Activated naive CD4-positive, alpha-beta T cell treated with Interleukin-2 at 50 U/mL for 16 hours (primary cell): ENCODE measurements at places on chromosomes 5 and 9.
A peak's percentile ranks its signal among the peaks of the same experiment; 100 is the strongest.

DNA sequence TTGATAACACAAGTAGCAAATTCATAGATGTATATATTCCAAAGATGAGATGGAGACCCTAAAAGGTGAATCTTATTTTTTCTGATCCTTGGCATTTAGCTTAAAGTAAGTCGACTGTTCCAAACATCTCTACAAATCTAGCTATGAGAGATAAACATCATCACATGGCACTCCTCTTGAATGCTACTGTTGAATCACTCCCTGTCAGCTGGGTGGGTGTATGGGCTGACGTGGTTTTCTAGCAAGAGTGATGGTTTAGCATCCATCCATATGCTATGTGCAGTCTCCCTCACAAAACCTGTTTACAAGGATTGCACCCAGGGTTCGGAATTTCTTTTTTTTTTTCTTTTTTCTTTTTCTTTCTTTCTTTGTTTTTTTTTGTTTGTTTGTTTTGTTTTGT, 13.8 kb downstream of the ACO1 start:
- DNase-seq = no peak

GRCh38 chr9:28407351-28407750, 834.1 kb upstream of the C9orf72 start:
- DNase-seq = no peak

DNA sequence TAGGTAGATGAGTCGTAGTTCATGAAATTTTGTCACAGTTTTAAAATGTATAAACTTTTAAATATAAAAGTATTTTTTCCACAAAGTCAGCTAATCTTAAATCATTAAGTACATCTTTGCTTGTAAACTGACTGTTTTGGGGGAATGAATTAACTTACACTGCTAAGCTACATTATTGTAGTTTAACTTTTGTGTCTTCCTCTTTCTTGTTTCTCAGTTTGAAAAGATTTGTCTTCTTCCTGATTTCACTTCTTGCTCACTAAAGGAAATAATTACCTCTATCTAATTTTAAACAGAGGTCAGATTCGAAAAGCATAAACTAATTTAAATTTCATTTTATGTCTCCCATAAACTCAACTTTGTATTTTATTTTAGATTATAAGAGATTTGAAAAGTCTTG, 5.7 kb downstream of the NIPSNAP3B start:
- DNase-seq = no peak

DNA sequence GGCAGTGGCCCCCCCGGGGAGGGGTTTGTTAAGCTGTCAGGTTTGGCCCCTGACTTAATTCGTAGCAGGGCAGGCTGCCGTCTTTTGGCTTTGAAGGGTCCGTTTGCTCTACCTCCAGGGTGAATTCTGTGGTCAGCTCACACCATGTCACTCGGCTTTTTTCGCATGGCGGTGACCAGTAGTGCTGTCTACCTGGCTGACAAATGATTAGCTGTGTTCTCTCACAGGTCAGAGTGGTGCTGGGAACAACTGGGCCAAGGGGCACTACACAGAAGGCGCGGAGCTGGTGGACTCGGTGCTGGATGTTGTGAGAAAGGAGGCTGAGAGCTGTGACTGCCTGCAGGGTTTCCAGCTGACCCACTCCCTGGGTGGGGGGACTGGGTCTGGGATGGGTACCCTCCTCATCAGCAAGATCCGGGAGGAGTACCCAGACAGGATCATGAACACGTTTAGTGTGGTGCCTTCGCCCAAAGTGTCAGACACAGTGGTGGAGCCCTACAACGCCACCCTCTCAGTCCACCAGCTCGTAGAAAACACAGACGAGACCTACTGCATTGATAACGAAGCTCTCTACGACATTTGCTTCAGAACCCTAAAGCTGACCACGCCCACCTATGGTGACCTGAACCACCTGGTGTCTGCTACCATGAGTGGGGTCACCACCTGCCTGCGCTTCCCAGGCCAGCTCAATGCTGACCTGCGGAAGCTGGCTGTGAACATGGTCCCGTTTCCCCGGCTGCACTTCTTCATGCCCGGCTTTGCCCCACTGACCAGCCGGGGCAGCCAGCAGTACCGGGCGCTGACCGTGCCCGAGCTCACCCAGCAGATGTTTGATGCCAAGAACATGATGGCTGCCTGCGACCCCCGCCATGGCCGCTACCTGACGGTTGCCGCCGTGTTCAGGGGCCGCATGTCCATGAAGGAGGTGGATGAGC, 1.4 kb downstream of the TUBB4B start:
- DNase-seq = no peak

- no peak for DNase-seq
These were observed 203.4 kb downstream of the MCTP1 start for GRCh38 chr5:95081500-95081960.

DNA sequence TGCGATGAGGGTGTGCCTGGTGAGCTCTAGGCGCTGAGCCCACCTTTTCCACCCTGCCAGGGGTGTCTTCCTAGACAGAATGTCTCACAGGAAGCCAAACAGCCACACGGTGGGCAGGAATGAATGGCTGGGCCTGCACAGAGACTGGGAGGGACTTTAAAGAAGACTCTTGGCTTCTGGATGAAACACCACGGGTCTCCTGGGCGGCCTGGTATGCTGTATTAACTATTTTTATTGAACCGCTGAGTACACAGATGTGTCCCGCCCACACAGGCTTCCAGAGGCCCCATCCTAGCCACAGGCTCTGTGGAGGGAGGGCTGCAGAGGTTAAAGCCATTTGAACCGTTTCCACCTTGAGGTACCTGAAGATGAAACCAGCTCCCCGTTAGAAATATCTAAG, 115.2 kb upstream of the CXCL14 start:
- DNase-seq = no peak

GRCh38 chr5:39979-40583, 51.9 kb upstream of the PLEKHG4B start:
- DNase-seq = no peak

GRCh38 chr5:136082390-136083193, 50.1 kb upstream of the SMAD5 start:
- peak; percentile 66 for DNase-seq

GRCh38 chr5:93349613-93350012, 231.4 kb downstream of the NR2F1-AS1 start:
- no peak for DNase-seq

- no peak for DNase-seq
These were observed 109.0 kb downstream of the FAM174A start for GRCh38 chr5:100644185-100644584.

GRCh38 chr5:174694611-174695010, 29.8 kb upstream of the MSX2 start:
- DNase-seq = no peak

- no peak for DNase-seq
These were observed 81.2 kb upstream of the MAP3K1 start for GRCh38 chr5:56734091-56734694.

DNA sequence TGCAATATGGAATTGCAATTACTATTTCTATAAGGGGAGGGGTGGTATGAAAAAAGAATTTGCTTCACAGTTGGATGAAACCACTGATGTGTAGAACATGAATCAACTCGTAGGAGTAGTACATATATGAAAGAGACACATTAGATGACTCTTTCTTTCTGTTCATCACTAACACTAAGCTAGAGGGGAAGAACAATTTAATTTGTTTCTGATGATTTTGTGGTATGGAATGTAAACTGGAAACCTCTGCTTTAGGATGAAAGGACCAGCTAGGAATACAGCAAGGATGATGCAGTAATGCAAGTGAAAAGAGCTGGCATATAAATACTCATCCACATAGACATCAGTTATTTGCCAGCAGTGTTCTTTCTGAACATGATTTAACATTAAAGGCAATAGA, 113.4 kb downstream of the PAPPA start:
- DNase-seq = no peak

GRCh38 chr9:16982780-16983310, 112.4 kb upstream of the BNC2 start:
- no peak for DNase-seq

DNA sequence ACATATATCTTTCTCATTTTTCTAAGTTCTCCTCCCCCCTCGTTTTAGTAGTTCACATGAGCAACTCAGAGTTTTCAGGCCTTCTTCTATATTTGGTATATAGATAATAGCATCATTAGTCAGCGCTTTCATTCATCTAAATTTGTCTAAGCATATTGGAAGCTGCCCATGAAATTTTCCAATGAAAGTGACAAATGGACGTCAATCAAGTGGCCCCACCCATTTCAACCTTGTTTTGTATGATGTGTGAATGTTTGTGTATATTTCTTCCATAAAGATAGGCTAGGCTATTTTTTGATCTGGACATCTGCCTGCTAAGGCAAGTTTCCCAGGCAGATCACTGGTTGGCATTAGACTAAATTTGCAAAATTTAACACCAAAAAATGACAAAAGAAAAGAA, 104.0 kb upstream of the SSBP2 start:
- DNase-seq = no peak

DNA sequence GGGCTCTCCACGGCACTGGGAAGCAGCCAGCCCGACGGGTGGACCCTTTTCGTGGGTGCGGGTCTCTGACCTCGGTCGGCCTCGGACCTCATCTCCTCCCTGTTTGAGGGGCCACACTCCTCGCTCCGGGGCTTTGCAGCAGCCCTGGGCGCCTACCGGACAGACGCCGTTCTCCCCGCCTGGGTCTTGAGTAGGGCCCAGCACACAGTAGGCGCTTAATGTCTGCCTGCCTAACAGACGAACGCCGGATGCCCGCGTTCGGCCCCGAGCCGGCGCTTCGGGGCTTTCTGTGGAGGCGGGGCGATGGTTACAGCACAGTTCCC, 842 bp upstream of the GTF3C5 start:
- DNase-seq = no peak

- DNase-seq = peak; percentile 54
These were observed 24.3 kb upstream of the ENHO start for GRCh38 chr9:34546834-34547827.

- no peak for DNase-seq
These were observed 53.0 kb downstream of the NIM1K start for GRCh38 chr5:43244823-43245565.

DNA sequence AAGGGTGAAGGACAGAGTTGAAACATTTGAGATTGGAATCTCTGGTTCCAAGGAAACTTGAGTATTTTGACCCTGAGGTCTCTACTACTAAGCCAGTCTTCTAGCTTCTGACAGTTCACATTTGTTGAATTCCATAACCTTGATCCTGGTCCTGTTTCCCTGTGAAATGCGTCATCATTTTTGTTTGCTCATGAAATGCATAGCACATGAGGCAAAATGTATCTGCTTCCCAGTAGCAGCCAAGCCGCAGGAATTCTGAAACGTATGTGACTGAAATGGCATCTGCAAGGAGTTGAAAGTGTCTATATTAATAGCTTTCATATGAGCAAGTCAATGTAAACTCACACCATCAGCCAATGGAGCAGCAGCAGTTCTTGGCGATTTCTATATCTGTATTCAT, 307.9 kb downstream of the CSNK1G3 start:
- DNase-seq = no peak

DNA sequence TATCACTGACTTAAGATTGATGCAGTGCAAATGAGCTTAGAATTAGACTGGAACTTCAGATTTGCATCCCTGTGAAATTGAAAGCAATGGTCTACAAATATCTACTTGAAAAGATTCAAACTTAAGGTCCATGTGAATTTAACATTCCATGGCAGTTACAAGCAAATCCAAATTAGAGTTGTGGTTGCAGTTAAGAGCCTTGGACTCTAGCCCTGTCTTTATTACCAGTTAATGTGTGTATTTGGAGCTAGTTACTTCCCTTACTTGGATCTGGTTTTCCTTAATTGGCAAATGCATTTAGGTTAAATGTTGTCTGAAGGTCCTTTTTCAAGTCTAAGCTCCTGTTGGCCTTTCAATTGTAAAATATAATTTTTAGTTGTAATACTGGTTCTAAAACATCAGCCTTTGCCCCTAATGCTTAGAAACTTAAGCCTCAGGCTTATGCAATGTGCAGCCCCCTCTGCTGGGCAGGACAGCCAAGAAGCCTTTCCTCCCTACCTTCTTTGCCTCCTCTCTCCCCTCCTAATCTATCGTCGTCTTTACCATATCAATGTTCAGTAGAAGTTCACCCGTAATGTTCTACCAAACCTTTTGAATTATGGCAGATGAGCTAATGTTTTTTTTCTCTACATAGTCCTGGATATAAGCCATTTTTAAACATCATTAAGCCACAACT, 59.5 kb downstream of the ERMP1 start:
- no peak for DNase-seq

DNA sequence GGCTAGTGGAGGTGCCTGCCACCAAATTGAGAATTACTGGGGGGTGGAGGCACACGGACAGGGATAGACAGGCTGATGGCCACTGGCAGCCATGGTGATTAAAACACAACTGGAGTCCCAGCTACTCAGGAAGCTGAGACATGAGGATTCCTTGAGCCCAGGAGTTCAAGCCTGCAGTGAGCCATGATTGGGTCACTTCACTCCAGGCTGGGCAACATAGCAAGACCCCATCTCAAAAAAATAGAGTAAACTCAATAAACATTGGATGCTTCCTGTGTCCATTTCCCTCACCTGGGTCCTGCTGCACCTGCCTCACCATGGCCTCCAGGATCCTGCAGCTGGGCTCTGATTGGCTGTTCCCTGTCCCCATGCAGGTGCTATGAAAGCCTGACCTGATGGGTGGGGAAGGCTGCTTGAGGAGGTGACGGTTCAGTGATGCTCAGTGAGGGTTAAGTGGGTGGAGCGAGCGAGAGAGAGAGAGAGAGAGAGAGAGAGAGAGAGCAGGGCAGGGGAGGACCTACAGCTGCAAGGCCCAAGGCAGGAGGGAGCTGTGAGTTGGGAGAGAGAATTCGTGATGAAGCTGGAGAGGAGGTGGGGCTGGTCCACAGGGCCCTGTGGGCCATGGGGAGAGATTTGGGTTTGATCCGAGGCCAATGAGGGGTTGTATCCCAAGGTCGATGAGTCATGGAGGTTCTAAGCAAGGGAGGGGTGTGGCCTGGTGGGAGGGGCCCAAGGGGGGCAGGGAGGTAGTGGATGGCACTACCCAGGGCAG, 36.7 kb upstream of the FUBP3 start:
- DNase-seq = no peak

- DNase-seq = no peak
These were observed 82.5 kb upstream of the ZNF169 start for GRCh38 chr9:94176608-94177007.

GRCh38 chr9:133370685-133371084, 5.2 kb downstream of the SURF4 start:
- DNase-seq = peak; percentile 42

- no peak for DNase-seq
These were observed 290.5 kb upstream of the ITGA1 start for GRCh38 chr5:52497133-52497693.

- DNase-seq = no peak
These were observed 174.7 kb upstream of the PPP1R2B start for GRCh38 chr5:156675395-156675794.
